Immature natural killer cell (primary cell): ENCODE measurements at places on chromosomes 11 and 22.

- no peak overlapping the region for H3K4me3 ChIP-seq
- no peak overlapping the region for H3K27ac ChIP-seq
- H3K4me1 ChIP-seq = peaks cover 6% of the 10 kb centered on the region
- no peaks in the 10 kb centered on the region for H3K27me3 ChIP-seq
- DNase-seq = no peak
Observed at GRCh38 chr11:103744496-103745153, 291.8 kb upstream of the DDI1 start.

- H3K4me3 ChIP-seq = peak overlapping the region; percentile 80
- DNase-seq = no peak
- H3K27ac ChIP-seq = no peak overlapping the region
Observed at GRCh38 chr11:748007-748359, 719 bp downstream of the TALDO1 start.

DNA sequence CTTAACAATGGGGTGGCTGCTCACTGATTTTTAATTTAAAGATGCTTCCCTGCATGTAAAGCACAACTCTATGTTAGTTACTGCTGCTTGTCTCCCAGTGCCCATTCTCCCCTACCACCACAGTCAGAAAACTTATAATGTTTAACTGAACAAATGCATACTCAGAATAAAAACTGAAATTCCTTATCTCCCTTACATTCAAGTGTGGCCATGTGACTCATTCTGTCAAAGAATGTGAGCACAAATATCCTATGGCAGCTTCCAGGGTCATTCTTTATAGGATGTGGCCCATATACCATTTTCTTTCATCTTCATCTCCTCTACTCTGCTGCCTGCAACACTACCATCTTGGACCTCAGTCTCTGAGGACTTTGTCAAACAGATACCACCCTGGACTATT, 374.8 kb downstream of the DYNC2H1 start:
- no peaks in the 10 kb centered on the region for H3K27me3 ChIP-seq
- no peak overlapping the region for H3K4me3 ChIP-seq
- H3K36me3 ChIP-seq = peaks cover 3% of the 10 kb centered on the region
- no peak overlapping the region for H3K27ac ChIP-seq
- H3K4me1 ChIP-seq = no peaks in the 10 kb centered on the region

DNA sequence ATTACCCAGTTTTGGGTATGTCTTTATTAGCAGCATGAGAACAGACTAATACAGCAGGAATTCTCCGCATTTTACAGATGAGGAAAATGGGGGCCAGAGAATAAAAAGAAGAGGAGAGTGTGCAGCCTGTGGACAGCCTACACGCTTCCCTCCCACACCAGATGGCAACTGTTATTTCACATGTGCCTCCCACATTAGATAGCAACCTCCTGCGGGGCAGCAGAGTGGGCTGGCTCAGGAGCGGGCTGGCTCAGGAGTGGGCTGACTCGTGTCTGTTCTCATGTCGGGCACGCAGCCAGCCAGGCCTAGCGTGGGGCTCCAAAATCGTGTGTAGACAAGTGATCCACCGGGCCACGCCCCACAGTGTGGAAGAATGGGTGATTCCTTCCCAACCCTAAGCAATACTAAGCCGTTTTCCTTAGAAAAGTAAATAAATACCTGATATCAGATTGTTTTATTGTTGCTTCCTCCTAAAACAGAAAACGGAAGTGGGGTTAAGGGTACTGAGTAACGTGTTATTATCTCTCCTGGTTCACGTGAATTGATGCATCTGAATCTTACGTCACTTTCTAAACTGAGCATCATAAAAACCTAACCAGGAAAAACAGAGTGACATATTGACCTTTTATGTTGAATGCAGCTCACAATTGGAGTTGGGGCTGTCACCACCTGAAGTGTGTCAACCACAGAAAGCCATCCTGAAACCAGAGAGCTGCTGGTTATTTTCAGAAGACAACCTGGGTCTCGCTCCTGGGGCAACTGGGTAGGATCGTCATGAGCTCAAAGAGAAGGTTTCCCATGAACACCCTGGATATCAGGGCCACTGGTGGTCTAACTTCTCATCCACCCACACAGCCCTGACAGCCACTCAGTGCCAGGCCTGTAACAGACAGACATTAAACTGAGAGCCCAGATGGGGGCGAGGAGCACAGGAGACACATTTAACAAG, 3.3 kb downstream of the TTLL1 start:
- peak overlapping the region; percentile 90 for H3K27ac ChIP-seq
- peak; percentile 42 for DNase-seq
- H3K36me3 ChIP-seq = peaks cover 4% of the 10 kb centered on the region

- no peak overlapping the region for H3K4me3 ChIP-seq
- no peak for DNase-seq
- peaks cover 1% of the 10 kb centered on the region for H3K4me1 ChIP-seq
- no peak overlapping the region for H3K27ac ChIP-seq
- no peaks in the 10 kb centered on the region for H3K36me3 ChIP-seq
Observed at GRCh38 chr11:75920848-75921247, 105.8 kb downstream of the UVRAG start.
